ENCODE measurements at places on chromosomes 4 and X.

DNA sequence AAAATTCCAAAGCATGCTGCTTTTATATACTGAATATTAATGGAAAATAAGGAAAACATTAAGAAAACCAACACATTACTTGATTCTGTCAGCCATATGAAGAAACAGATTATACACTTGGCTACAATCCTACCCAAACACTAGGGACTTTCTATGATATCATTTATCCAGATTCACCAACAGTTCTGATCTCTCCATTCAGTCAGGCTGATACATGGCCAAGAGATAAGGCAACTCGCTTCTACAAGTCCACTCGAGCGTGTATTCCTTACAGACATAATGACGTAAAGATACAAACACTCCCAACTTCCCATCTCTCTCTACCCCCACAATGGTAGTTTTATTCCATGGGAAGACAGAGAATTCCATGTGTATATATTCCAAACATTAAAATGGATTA is 44.5 kb downstream of the NEK1 start:
- DNase-seq: no peak

DNA sequence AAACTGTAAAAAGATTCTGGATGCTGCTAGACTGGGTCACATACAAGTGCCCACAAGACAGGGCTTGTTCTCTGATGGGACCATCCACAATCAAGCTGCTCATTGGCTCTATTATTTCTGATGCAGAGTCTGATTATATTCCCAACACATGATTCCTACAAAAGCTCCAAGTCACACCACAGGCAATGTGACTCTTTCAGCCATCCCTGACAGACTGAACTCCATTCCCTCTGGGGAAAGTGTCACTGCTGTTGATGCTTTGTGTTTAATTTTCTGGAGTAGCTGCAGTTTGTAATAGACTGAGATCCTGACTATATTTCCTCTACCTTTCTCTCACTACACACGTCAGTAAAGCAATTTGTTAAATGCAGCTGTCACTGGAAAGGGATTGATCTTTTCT is 55.4 kb upstream of the BCLAF3 start:
- no peak for DNase-seq

GRCh38 chrX:68838571-68838910 is 9.7 kb downstream of the EFNB1 start:
- no peak for DNase-seq

GRCh38 chr4:39067451-39067850 is 5.4 kb downstream of the KLHL5 start:
- DNase-seq: no peak

DNA sequence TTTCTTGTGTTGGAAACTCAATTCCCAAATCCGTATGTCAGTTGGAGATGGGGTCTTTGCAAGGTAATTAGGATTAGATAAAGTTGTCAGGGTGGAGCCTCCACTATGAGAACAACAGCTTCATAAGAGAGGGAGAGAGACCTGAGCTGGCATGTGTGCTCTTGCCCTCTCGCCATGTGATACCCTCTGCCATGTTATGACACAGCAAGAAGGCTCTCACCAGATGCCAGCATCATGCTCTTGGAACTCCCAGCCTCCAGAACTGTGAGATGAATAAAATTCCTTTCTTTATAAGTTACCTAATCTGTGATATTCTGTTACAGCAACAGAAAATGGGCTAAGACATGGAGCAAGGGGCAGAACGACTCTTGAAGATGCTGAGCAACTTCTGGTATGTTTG is 201.9 kb upstream of the BOD1L1 start:
- no peak for DNase-seq

GRCh38 chr4:182585321-182585720 is 331.9 kb downstream of the DCTD start:
- DNase-seq: peak; percentile 43

DNA sequence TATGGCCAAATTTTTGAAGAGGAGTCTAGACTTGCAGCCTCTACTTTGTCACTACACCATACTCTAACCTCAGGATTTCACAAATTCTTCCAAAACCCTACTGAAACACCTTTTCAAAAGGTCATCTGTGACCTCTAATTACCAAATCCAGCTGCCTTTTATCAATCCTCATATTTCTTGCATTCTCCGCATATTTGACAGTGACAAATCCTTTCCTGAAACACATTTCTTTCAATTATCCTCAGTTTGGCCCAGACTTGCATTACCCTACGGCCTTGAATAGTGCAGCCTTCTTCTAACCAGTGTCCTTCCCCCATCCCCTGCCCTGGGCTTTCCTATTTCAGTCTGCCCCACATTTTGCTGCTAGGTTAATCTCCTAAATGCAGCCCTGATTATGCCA is 25.5 kb downstream of the MID2 start:
- no peak for DNase-seq

DNA sequence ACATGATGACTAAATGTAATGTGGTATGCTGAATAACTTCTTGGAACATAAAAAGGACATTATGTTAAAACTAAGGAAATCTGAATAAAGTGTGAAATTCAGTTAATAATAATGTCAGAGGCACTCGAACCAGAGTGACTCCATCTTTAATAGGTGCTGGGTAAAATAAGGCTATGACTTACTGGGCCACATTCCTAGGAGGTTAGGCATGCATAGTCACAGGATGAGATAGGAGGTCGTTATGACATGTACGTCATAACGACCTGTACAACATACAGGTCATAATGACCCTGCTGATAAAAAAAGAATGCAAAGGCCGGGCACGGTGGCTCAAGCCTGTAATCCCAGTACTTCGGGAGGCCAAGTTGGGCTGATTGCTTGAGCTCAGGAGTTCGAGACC is 28.9 kb upstream of the OPHN1 start:
- DNase-seq: no peak

DNA sequence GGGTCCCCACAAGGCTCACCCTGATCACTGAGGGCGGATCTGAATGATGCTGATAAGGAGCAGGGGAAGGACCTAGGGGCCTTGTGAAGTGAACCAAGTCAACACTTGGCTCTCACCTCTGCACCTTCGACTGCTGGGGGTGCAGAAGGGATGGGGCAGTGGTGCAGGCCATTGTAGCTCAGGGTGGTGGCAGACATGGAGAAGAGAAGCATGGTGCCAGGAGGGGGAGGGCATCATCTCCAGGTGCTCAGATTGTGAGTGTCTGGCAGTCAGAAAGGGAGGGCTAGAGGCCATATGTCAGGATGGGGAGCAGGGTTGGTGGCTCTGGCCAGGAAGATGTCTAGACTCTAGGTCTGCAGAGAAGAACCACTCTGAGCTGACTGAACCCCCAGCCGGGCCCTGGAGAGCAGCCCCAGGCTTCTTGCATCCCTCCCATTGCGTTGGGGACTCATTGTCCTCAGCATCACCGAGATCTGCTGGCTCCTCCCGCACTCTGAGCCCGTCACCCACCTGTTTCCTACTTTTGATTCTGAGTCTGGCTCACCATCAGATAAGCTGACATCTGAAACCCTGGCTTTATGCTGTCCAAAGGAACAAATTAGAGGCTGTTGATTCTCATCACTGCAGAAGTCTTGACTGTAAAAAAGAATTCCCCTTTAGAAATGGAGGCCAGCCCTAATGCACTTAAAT is 3.8 kb downstream of the APLN start:
- DNase-seq: no peak

- DNase-seq: no peak
These were observed 101.5 kb upstream of the SMAD1 start for GRCh38 chr4:145380123-145380522.

- DNase-seq: no peak
These were observed 419.8 kb upstream of the AMOT start for GRCh38 chrX:113260474-113260873.

DNA sequence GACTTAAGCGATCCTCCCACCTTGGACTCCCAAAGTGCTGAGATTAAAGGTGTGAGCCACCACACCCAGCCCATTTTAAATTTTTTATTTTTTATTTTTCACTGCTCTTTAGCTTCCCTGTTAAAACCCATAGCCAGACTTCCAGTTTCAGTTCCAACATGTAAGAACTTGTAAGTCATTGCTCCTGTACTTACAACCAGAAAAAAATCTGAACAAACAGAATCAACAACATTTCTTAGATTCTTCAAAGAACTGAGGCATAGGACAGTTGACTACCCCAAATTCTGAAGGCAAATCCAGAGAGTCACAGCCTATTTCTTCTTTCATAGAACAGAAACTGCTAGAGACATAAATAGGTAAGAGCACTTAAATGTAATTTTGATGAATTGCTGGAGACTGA is 8.1 kb downstream of the GPRASP3 start:
- DNase-seq: no peak

DNA sequence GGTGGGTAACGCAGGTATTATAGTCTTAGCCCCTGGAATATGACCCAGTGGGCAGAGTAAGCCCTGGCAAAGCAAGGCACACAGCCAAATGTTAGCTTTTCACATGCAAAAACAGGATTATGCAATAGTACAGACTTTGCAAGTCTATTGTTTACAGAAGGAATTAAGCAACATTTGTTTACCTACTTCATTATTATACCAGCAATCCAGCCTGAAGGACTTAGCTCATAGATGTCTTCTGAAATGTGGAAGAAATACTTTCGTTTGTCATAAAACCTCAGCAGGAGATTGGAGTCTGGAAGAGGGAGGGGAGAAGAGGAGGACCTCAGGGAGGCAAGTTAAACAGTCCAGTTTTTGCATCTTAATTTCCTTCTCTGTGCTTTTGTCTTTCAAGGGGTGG is 226.7 kb upstream of the CENPE start:
- no peak for DNase-seq

GRCh38 chr4:67448621-67449020 is 96.7 kb downstream of the CENPC start:
- DNase-seq: no peak

DNA sequence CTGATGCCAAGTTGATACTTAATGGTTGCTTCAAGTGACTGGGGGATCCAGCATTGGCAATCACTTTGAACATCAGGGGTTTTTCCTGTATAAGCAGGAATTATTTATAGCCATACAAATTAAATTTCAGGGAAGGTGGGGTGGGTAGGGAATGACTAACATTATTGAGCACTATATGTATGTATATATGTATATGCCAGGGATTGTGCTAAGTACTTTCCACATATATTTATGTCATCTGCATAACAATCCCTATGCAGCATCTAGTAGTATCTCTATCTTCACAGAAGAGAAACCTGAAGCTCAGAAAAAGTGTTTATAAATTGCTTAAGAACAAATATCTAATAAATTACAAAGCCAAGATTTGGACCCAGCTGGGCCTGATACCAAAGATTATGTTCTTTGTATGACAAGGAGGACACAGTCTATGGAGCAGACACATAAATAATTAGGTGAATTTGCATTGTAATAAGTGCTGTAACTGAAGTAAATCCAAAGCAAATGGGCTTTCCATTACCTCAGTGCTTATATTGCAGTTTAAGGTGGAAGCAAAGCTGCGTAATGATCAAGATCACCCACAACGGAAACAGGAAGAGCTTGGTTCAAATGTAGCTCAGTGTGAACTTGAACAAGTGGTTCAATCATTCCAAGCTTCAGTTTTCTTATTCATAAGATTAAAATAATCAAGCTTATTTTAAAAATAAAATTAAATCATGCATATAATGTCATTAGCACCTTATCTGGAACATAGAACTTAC is 18.9 kb upstream of the RASGEF1B start:
- DNase-seq: no peak

DNA sequence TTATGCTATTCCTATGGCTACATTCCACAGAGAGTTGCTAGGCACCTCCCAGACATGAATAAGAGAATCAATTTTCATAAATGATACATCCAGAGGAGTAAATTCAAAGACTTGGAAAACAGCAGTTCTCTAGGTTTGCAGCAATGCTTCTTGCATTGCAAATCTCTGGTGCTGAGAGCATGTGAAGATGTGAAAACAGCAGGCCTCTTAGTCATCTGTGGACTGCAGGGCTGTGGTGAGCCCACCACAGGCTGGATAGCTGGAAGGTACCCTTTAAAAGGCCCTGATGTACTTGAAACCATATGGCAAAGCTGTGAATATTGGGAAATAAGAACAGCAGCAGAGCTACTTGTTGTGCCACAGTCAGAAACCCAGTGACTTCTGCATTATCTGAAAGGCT is 2135.9 kb downstream of the ARAP2 start:
- peak; percentile 13 for DNase-seq

GRCh38 chr4:67885762-67886161 is 2.0 kb upstream of the TMPRSS11D start:
- DNase-seq: no peak

GRCh38 chr4:24380957-24381665 is 203.2 kb downstream of the DHX15 start:
- no peak for DNase-seq

DNA sequence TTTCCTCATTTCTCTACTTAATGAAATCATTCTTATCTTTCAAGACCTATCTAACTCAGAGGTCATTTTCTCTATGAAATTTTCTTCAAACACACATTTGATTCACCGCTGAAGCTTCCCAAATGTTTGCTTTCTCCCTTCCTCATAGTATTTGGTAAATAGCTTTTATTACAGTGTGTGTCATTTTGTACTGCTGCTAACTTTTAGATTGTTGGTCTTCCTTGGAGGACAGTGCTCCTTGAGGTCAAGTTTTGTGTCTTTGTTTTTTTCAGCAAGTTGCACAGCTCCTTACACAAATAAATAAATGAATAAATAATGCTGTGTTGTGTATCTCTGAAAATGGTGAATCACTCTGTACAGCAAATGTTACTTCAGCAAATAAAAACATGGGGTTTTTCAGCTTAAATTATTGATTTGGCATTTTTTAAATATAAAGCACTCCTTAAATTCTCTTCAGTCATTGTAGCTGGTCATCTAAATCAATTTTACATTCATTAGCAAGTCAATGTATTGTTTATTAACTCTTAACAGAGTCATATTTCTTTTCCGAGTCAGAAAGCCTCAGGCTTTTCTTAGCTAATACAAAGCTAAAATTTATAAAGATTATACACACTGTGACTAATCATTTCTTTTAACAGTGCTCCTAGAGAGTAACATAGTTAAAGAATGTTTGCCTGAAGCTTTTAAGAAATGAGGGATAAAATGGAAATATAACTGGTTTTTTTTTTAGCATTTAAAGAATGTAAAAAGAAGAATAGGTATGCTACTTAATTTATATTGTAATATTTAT is 30.1 kb upstream of the MAD2L1 start:
- DNase-seq: no peak

- no peak for DNase-seq
These were observed 16.6 kb upstream of the NPNT start for GRCh38 chr4:105878668-105879067.

- DNase-seq: peak; percentile 38
These were observed 657 bp downstream of the TCEAL8 start for GRCh38 chrX:103254171-103254824.

DNA sequence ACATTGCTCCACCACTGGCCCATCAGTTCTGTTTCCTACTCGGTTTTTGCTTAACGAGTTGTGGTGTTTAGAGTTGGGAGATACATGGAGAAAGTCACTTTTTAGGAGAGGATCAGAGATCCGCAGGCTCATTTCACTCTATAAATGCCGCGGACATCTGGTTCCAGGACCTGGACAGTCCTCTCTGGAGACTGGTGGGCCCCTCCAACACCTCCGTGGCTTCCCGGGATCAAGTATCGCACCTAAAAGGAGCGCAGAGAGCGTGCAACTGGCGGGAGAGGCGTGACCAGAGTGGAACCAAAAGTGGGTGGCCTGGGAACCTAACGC is 9.9 kb upstream of the CLTRN start:
- no peak for DNase-seq

- DNase-seq: peak; percentile 85
These were observed 17.7 kb downstream of the MND1 start for GRCh38 chr4:153362184-153362583.
